Hair follicular keratinocyte (primary cell): ENCODE measurements at places on chromosomes 2 and 18. TPM values are rescaled to one million over a fixed set of nuclear protein-coding genes. Genes with fewer than 3 reads are reported as not detected.

The DGKD gene
- 4.2 and 4.9 TPM in 2 replicates for total RNA-seq

The DCDC2C gene
- not detected in 2 replicates for total RNA-seq

The CRYGD gene
- total RNA-seq, result not detected in 2 replicates

The EDAR gene
- total RNA-seq, result not detected in 2 replicates

The PPP4R1 gene
- total RNA-seq, result 111 and 115 TPM in 2 replicates

The AGBL5 gene
- total RNA-seq, result 21.5 and 27.2 TPM in 2 replicates

The SERPINB7 gene
- total RNA-seq, result 8.7 and 9.4 TPM in 2 replicates

The TTR gene
- not detected in 2 replicates for total RNA-seq

The RAB6C gene
- not detected in 2 replicates for total RNA-seq

The HOXD8 gene
- 1.2 TPM in 1 of 2 replicates, not detected in the other for total RNA-seq

The TNFAIP6 gene
- total RNA-seq, result 0.46 TPM in 1 of 2 replicates, not detected in the other
